Neural crest cell (in vitro differentiated cells): ENCODE measurements at places on chromosomes 5 and 9. TPM values are rescaled to one million over a fixed set of nuclear protein-coding genes. Genes with fewer than 3 reads are reported as not detected.

DNA sequence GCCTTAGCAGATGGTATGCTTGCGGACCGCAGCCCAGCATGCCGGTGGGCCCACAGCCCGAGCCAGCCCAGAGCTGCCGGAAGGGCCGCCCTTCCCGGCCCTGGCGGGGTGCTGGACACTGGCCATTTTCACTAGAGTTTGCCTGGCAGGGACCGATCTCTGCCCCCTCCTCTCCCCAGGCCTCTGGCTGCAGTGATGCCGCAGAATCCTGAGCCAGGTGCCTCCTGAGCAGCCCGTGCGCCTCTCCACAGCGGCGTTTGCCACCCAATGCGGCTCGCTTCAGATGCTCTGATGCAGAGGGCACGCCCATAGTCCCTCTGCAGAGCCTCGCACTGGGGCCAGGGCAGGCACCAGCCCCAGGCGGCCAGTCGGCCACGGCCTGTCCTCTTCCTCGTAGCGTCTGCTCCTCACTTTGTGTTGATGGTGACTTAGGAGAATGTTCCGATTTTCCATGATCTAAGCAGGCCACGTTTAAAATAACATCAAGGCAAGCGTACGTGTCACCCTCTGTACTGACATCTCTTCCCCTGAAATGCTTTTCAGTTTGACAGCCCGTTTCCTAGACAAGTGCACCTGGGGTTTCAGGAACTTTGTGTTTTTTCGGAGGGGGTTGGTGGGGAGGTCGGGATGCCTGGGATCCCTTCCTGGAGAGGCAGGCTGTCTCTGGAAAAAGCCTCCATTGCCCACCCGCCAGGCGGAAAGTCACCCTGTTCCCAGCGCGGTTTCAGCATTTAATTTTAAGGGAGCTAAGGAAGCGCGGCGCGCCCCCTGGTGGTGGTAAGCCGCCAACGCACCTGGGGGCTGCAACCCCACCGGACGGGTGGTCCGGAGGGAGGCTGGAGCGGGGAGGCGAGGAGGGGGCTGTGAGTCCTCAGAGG, 29.8 kb upstream of the HMCN2 start:
- no peak overlapping the region for H3K27ac ChIP-seq
- peaks cover 6% of the 10 kb centered on the region for H3K36me3 ChIP-seq
- H3K27me3 ChIP-seq, result no peaks in the 10 kb centered on the region
- H3K4me3 ChIP-seq, result no peak overlapping the region

Gene IRX2
- 41.6 and 42.5 TPM in 2 replicates for total RNA-seq

GRCh38 chr5:134554319-134555222, 29.1 kb downstream of the JADE2 start:
- no peak for DNase-seq
- peak overlapping the region; percentile 92 for H3K27ac ChIP-seq
- H3K36me3 ChIP-seq, result no peaks in the 10 kb centered on the region
- peaks cover 26% of the 10 kb centered on the region for H3K4me1 ChIP-seq
- H3K27me3 ChIP-seq, result no peaks in the 10 kb centered on the region

- DNase-seq, result no peak
- H3K4me3 ChIP-seq, result no peak overlapping the region
- no peaks in the 10 kb centered on the region for H3K36me3 ChIP-seq
Measured at GRCh38 chr5:19855453-19855852, 132.5 kb downstream of the CDH18 start.

DNA sequence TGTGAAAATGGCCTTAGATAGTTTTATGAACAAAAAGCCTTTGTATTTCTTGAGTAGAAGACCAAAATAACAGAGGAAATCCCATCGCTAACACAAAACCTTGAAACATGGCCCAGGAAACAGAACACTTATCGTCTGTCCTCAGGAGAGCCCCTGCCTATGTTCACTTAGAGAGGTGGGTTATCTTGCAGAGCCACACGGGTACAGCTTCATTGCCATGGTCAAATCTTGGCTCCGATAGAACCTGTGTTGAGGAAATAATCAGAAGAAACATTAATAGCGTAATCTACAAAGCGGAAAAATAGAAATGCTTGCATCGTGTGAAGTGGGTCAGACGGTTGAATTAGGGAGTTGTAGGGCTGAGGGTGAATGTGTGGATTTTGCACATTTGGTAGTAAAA, 216.1 kb downstream of the MAST4 start:
- H3K27me3 ChIP-seq, result peaks cover 33% of the 10 kb centered on the region
- no peak overlapping the region for H3K4me3 ChIP-seq
- no peaks in the 10 kb centered on the region for H3K36me3 ChIP-seq
- H3K4me1 ChIP-seq, result no peaks in the 10 kb centered on the region
- DNase-seq, result no peak

GRCh38 chr9:77708064-77708815, 60.1 kb upstream of the GNA14 start:
- peaks cover 14% of the 10 kb centered on the region for H3K36me3 ChIP-seq
- no peak overlapping the region for H3K4me3 ChIP-seq
- DNase-seq, result no peak
- no peak overlapping the region for H3K27ac ChIP-seq
- no peaks in the 10 kb centered on the region for H3K27me3 ChIP-seq
